DND-41 (cell line): ENCODE measurements at places on chromosomes 6 and 20.

- no peak for DNase-seq
- H3K27me3 ChIP-seq: no peaks in the 10 kb centered on the region
- H3K36me3 ChIP-seq: no peaks in the 10 kb centered on the region
- H3K4me3 ChIP-seq: no peak overlapping the region
- no peaks in the 10 kb centered on the region for H3K4me1 ChIP-seq
Measured at GRCh38 chr6:69846770-69847491, 19.4 kb upstream of the COL19A1 start.

GRCh38 chr6:38423746-38424145, 216.0 kb downstream of the BTBD9 start:
- no peak overlapping the region for H3K27ac ChIP-seq
- H3K27me3 ChIP-seq: no peaks in the 10 kb centered on the region
- H3K4me1 ChIP-seq: no peaks in the 10 kb centered on the region
- no peaks in the 10 kb centered on the region for H3K36me3 ChIP-seq
- no peak overlapping the region for H3K4me3 ChIP-seq
- DNase-seq: no peak

- H3K27ac ChIP-seq: no peak overlapping the region
- H3K36me3 ChIP-seq: no peaks in the 10 kb centered on the region
- DNase-seq: no peak
Measured at GRCh38 chr6:466564-466963, 75.0 kb downstream of the IRF4 start.

DNA sequence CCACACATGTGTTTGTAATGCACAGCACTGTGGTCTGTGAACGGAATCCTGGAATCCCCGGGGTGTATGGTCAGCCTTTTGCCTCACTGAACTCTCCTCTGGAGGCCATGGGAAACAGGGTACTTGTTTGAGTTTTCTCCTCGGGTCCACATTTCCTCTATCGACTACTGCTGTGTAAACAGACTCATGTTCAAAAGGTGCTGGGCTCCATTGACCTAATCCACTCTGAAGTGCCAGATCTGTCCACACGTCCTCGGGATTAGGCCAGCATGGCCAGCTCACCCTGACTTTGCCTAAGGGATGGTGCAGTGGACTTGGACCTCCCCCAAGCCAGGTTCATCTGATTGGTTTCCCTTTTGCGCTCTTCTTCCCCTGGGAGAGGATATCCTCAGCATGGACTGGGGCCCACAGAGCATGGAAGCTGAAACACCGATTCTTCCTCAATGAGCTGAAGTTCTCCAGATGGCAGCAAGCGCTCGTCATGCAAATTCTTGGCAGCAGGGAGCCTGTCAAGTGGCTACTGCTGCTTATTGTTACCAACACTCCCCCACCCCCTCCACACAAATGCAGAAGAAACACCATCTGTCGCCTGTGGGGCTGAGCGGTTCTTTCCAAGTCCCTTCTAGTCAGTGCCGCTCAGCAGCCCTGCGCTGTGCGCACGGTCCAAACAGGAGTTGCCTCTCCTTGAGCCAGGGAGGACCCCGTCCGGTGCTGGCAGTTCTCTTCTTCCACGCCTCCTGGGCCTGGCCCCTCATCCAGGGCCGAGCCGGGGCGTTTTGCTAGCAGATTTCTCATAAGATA, 292.6 kb upstream of the MARCKS start:
- no peak overlapping the region for H3K4me3 ChIP-seq
- no peaks in the 10 kb centered on the region for H3K36me3 ChIP-seq
- no peaks in the 10 kb centered on the region for H3K27me3 ChIP-seq
- no peaks in the 10 kb centered on the region for H3K4me1 ChIP-seq
- H3K27ac ChIP-seq: no peak overlapping the region

DNA sequence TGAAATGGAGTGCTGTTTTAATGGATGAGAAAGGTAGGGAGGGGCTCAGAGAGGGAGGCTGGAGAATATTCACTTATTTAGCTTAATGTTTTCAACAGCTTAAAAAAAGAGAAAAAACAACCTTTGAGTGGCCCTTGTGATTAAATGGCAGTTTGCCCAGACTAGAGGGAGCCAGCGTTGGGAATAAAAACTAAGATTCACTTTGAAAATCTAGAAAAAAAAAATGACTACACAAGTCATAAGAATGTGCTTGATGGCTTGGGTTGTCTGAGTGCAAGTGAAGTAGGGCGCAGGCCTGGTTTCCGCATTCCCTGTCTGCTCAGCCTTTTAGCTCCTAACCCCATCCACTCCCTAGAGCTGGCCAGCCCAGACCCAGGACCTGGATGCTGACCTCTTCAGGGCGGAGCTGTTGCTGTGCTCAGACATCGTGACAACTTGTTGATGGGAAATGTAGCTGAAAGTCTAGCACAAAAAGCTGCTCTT, 28.9 kb downstream of the UTRN start:
- no peaks in the 10 kb centered on the region for H3K4me1 ChIP-seq
- H3K27ac ChIP-seq: no peak overlapping the region
- no peaks in the 10 kb centered on the region for H3K27me3 ChIP-seq

DNA sequence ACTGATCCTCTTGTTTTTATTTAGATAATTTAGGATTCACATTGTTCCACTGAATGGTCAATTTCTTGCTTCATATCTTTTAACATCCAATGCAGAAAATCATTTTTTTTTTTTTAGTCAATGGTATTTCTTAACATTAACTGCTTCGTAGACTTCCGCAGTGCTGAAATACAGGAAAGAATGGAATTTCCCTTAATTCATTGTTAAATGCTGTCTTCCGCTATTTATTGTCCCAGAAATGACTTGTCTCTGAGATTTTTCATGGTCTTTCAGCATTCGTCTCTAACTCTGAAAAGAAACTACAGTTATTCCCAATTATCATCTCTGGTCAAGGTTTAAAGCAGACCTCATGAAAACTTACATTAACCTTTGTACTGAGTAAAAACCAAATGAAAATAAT, 1029.1 kb upstream of the MANEA start:
- no peaks in the 10 kb centered on the region for H3K27me3 ChIP-seq
- no peaks in the 10 kb centered on the region for H3K36me3 ChIP-seq
- no peak overlapping the region for H3K27ac ChIP-seq
- no peak overlapping the region for H3K4me3 ChIP-seq
- no peak for DNase-seq

- no peaks in the 10 kb centered on the region for H3K4me1 ChIP-seq
- no peak for DNase-seq
- no peaks in the 10 kb centered on the region for H3K36me3 ChIP-seq
- H3K4me3 ChIP-seq: no peak overlapping the region
- no peak overlapping the region for H3K27ac ChIP-seq
Measured at GRCh38 chr6:15826814-15827318, 164.0 kb upstream of the DTNBP1 start.
